ENCODE measurements at places on chromosomes 7 and 10. TPM values are rescaled to one million over a fixed set of nuclear protein-coding genes. Genes with fewer than 3 reads are reported as not detected.

Gene SLC26A5
- not detected for total RNA-seq

Gene CYP26C1
- 0.12 TPM for total RNA-seq

Gene LRRC17
- total RNA-seq, result 37.5 TPM

Gene FZD1
- total RNA-seq, result 18.7 TPM

Gene STEAP4
- under 0.01 TPM for total RNA-seq

Gene RBP4
- not detected for total RNA-seq

Gene GPR26
- not detected for total RNA-seq

Gene POM121
- total RNA-seq, result 5.9 TPM

Gene NODAL
- not detected for total RNA-seq

Gene ADRB1
- not detected for total RNA-seq

Gene CPA4
- total RNA-seq, result 8.2 TPM

Gene GCC1
- total RNA-seq, result 28.9 TPM

Gene NAT16
- total RNA-seq, result under 0.01 TPM

Gene PARG
- 36.9 TPM for total RNA-seq

Gene IGFBP3
- total RNA-seq, result 33.4 TPM

Gene ATOH7
- total RNA-seq, result not detected

Gene AGAP3
- 48.9 TPM for total RNA-seq

Gene MEOX2
- under 0.01 TPM for total RNA-seq

Gene MGMT
- 10.0 TPM for total RNA-seq

Gene TMEM213
- total RNA-seq, result not detected

Gene CFTR
- total RNA-seq, result under 0.01 TPM

Gene NUDT13
- total RNA-seq, result 1.8 TPM

Gene ACTL6B
- not detected for total RNA-seq

Gene PNLIP
- total RNA-seq, result not detected

Gene CDHR1
- 0.12 TPM for total RNA-seq

Gene RET
- total RNA-seq, result 1.9 TPM

Gene SLC16A9
- total RNA-seq, result 1.2 TPM

Gene MAGI2
- total RNA-seq, result 29.1 TPM

Gene BLNK
- not detected for total RNA-seq

Gene HOXA1
- total RNA-seq, result under 0.01 TPM

Gene BAMBI
- total RNA-seq, result 0.77 TPM

Gene OR6V1
- not detected for total RNA-seq

Gene PPP1R9A
- 2.6 TPM for total RNA-seq
